ENCODE measurements at places on chromosomes 4 and X.
A peak's percentile ranks its signal among the peaks of the same experiment; 100 is the strongest.

DNA sequence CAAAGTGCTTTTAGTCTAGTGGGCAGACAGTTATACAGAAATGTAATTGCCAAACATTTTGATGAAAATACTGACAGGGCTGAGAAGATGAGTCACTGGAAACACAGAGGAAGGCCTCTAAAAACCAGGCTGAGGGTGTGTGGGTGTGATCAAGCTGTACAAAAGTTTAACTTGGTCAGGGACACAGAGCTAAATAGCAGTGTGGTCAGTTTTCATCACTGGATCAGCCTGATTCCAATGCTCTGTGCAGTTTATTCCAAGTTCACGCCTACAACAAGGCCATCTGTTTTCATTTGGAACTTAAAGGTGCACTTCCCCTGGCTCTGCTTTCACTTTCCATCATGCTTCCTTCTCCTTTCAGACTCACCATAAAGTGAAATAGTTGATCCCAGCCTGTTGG lies 10.6 kb downstream of the CENPVL3 start:
- H3K36me3 ChIP-seq = no peaks in the 10 kb centered on the region
- H3K4me1 ChIP-seq = no peaks in the 10 kb centered on the region
- H3K27me3 ChIP-seq = no peaks in the 10 kb centered on the region
- DNase-seq = no peak
- no peak overlapping the region for H3K4me3 ChIP-seq
- no peak overlapping the region for H3K27ac ChIP-seq

GRCh38 chrX:12304261-12304660 lies 166.0 kb downstream of the FRMPD4 start:
- no peak overlapping the region for H3K27ac ChIP-seq
- no peaks in the 10 kb centered on the region for H3K4me1 ChIP-seq
- H3K4me3 ChIP-seq = no peak overlapping the region
- DNase-seq = no peak
- no peaks in the 10 kb centered on the region for H3K36me3 ChIP-seq
- H3K27me3 ChIP-seq = no peaks in the 10 kb centered on the region

DNA sequence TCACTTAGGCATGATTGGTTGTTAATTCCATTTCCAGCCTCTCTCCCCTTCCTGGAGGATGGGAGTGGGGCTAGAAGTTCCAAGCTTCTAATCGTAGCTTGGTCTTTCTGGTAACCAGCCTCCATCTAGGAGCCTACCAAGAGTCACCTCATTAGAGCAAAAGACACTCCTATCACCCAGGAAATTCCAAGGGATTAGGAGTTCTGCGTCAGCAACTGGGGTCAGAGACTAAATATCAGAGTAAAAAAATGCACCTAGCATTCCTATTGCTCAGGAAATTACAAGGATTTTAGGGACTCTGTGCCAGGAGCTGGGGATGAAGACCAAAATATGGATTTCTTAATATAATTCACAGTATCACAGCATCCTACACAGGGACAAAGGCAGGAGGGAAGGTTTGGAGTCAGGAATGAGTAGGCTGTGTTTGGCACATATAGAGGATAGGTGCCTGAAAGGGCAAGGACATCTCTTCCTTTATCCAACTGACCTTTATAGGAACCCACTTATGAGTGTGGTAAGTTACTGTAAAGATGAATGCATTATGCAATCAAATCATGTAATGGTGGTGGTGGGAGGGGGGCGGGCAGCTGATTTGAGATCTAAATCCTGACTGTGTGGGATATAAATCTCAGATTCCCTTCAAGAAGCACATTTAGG lies 30.5 kb upstream of the LIMCH1 start:
- no peak overlapping the region for H3K27ac ChIP-seq
- H3K27me3 ChIP-seq = no peaks in the 10 kb centered on the region
- H3K4me3 ChIP-seq = no peak overlapping the region
- no peak for DNase-seq
- H3K36me3 ChIP-seq = no peaks in the 10 kb centered on the region
- H3K4me1 ChIP-seq = no peaks in the 10 kb centered on the region

- H3K27ac ChIP-seq = no peak overlapping the region
- no peak for DNase-seq
These were observed 320.4 kb upstream of the KLF3 start for GRCh38 chr4:38343608-38344007.

DNA sequence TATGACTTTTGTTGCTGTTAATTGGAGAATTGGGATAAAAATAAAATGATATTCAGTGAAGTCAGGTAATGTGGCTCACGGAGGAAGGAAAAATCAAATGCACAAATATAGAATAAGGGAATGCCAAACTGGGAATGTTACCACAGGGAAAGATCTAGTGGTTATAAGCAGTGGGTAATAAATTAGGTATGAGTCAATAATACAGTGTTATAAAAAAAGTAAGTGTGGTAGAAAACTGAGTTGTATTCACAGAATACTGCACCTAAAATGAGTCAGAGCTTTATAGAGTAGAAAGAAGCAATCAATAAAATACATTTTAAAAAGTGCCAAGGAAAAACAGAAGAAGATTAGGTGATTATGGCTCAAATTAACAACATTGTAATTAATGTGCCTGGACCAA lies 34.5 kb downstream of the INTS12 start:
- H3K4me1 ChIP-seq = no peaks in the 10 kb centered on the region
- no peak overlapping the region for H3K27ac ChIP-seq
- H3K4me3 ChIP-seq = no peak overlapping the region
- H3K27me3 ChIP-seq = no peaks in the 10 kb centered on the region
- H3K36me3 ChIP-seq = no peaks in the 10 kb centered on the region
- no peak for DNase-seq

DNA sequence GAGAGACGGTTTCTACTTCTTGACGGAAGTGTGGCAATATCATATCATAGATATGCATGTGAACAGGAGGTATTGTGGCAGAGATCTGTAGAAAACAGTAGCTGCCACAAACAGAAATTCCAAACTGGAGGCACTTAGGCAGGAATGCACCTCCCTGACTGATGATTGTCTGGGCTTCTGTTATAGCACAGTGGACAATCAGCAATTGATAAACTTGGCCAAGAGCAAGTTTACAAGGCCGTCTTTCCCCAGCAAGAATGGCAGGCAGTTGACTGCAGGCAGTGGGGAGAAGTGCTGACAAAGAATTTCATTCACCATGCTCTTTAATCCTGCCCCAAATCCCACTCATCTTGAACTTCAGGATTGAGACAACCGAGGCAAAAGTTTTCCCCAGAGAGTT lies 114.4 kb upstream of the STOX2 start:
- H3K27ac ChIP-seq = no peak overlapping the region
- H3K27me3 ChIP-seq = no peaks in the 10 kb centered on the region
- DNase-seq = no peak
- H3K36me3 ChIP-seq = no peaks in the 10 kb centered on the region

DNA sequence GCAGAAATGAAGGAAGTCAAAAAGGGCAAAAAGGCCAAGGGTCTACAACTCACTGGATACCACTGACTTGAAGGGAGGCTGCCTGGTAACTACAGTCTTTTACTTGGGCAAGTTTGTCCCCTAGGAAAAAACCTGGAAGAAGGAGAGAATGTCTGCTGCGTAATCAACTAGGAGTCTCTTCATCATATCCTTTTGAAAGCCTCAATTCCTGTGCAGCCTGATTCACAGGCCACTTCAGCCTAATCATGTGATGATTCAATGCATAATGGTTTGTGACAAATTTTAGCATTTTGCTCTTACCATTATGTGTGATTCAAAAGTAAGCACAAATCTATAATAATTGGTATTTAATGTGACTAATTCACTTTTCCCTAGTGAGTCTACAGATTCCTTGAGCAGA lies 273.6 kb downstream of the FRMPD4 start:
- H3K27me3 ChIP-seq = no peaks in the 10 kb centered on the region
- no peaks in the 10 kb centered on the region for H3K36me3 ChIP-seq
- H3K4me1 ChIP-seq = no peaks in the 10 kb centered on the region
- no peak overlapping the region for H3K27ac ChIP-seq
- DNase-seq = no peak
- H3K4me3 ChIP-seq = no peak overlapping the region

DNA sequence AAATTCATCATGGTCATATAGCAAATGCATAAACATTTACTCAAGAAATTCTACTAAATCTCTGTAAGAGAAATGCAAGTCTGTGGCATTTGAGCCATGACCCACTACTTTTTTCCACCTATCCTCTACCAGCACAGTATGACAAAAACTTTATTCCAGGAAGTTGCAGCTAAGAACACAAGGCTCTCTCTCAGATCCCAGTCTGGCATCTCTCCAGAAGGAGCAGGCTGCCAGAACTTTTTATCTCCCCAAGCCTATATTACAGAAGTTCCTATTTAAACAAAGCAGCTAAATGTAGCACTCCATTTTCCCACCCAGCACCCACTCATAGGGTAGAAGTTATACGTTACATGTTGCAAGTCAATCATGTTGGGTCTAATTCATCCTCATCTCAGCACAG lies 49.3 kb upstream of the EPGN start:
- no peaks in the 10 kb centered on the region for H3K36me3 ChIP-seq
- no peak for DNase-seq
- H3K4me1 ChIP-seq = no peaks in the 10 kb centered on the region
- no peaks in the 10 kb centered on the region for H3K27me3 ChIP-seq
- no peak overlapping the region for H3K27ac ChIP-seq

GRCh38 chrX:13024986-13025385 lies 19.4 kb downstream of the FAM9C start:
- peak overlapping the region; percentile 92 for H3K27ac ChIP-seq
- 0 out of 2 replicates have a peak, but pooled peaks cover 3% of the 10 kb centered on the region for H3K4me1 ChIP-seq
- H3K36me3 ChIP-seq = no peaks in the 10 kb centered on the region
- H3K27me3 ChIP-seq = no peaks in the 10 kb centered on the region
- no peak for DNase-seq

GRCh38 chr4:184613405-184613804 lies 35.8 kb downstream of the CASP3 start:
- H3K27me3 ChIP-seq = no peaks in the 10 kb centered on the region
- no peaks in the 10 kb centered on the region for H3K36me3 ChIP-seq
- no peaks in the 10 kb centered on the region for H3K4me1 ChIP-seq
- DNase-seq = no peak
- no peak overlapping the region for H3K27ac ChIP-seq

- H3K4me1 ChIP-seq = peaks cover 25% of the 10 kb centered on the region
- peaks cover 45% of the 10 kb centered on the region for H3K36me3 ChIP-seq
- H3K27ac ChIP-seq = 0 out of 2 replicates have a peak overlapping the region, but pooled peaks have one; percentile 12
- no peak overlapping the region for H3K4me3 ChIP-seq
- H3K27me3 ChIP-seq = no peaks in the 10 kb centered on the region
These were observed 69.6 kb upstream of the MTNR1A start for GRCh38 chr4:186624951-186625350.
